Progenitor cell of endocrine pancreas (in vitro differentiated cells): ENCODE measurements at places on chromosomes 3 and 15.

GRCh38 chr3:99240700-99241099 lies 339.2 kb upstream of the DCBLD2 start:
- no peak for DNase-seq

DNA sequence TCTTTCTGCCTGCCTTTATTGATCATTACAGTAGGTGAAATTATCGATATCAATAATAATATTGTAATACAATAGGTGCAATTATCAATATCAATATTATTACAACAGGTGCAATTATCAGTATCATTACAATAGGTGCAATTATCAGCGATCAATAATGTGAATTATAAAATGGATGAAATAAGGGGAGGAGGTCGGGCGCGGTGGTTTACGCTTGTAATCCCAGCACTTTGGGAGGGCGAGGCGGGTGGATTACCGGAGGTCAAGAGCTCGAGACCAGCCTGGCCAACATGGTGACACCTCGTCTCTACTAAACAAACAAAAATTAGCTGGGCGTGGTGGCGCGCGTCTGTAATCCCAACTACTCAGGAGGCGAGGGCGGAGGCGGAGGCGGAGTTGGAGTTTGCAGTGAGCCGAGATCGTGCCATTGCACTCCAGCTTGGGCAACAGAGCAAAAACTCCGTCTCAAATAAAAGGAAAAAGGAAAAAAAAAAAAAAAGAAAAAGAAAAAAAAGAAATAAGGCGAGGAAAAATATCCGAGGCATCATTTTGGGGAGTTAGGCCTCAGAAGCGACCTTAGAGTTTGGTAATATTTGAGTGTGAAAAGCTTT lies 611 bp upstream of the BNIP2 start:
- peak; percentile 25 for DNase-seq

- peak; percentile 61 for DNase-seq
These were observed 79.0 kb downstream of the IGF1R start for GRCh38 chr15:98727115-98728040.

DNA sequence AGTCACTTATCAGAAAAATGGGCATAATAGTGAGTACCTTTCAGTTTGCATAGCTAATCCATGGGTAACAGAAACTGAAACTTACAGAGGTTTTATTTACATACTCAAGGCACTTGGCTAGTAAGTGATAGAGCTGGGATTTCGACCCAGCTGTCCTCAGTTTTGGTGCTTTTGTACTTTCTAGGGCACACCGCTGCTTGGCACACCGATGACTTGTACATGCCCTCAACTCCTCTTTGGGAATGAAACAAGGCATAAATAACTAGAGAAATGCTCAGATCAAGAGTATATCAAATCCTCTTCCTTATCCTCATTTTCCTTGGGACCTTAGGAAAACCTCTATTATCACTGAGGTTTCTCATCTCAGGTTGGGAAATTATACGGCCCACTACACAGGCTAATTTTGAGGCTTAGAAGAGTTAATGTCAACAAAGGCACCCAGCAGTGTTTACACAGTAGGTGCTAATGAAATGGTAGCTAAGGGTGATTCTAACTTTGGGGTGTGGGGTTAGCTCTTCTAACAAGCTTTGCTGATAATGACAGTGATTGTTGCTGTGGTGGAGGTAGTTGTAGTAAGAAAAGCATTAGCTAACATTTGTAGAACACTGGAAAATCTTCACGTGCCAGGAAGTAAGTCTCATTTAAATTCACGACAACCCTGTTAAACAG lies 20.3 kb upstream of the DGKG start:
- no peak for DNase-seq

- no peak for DNase-seq
These were observed 324.5 kb upstream of the GBE1 start for GRCh38 chr3:82085851-82086475.

- no peak for DNase-seq
These were observed 299.0 kb downstream of the NR2F2 start for GRCh38 chr15:96629511-96629910.

- DNase-seq = peak; percentile 46
These were observed at the start of gene SCG5 for GRCh38 chr15:32641517-32642059. SCG5 (plus strand) TSS chr15:32641710; CDS start chr15:32643593, 1,883 bp downstream.

- DNase-seq = no peak
These were observed 19.7 kb downstream of the SLC12A1 start for GRCh38 chr15:48225771-48226170.
